ENCODE measurements at places on chromosomes 4 and X. TPM values are rescaled to one million over a fixed set of nuclear protein-coding genes. Genes with fewer than 3 reads are reported as not detected.

The MGAT4D gene
- 38.6 TPM for polyA plus RNA-seq

DNA sequence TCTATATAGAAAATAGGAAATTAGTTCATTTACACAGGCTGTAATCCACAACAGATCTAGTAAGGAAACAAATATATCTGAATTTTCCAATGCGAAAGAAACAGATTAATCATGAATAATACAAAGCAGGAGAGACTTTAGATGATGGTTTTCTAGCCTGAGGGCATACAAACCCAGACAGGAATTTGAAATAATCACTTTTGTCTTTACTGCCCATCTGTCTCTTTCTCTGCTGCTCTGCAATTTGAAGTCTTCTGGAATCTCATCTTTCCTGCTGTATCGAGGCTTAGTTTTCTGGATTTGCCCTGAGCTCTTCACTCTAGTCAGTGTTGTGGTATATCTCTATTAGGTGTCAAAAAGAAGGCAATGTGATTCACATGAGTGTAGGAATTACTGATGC, 711.8 kb upstream of the FAM241A start:
- no peak for DNase-seq

DNA sequence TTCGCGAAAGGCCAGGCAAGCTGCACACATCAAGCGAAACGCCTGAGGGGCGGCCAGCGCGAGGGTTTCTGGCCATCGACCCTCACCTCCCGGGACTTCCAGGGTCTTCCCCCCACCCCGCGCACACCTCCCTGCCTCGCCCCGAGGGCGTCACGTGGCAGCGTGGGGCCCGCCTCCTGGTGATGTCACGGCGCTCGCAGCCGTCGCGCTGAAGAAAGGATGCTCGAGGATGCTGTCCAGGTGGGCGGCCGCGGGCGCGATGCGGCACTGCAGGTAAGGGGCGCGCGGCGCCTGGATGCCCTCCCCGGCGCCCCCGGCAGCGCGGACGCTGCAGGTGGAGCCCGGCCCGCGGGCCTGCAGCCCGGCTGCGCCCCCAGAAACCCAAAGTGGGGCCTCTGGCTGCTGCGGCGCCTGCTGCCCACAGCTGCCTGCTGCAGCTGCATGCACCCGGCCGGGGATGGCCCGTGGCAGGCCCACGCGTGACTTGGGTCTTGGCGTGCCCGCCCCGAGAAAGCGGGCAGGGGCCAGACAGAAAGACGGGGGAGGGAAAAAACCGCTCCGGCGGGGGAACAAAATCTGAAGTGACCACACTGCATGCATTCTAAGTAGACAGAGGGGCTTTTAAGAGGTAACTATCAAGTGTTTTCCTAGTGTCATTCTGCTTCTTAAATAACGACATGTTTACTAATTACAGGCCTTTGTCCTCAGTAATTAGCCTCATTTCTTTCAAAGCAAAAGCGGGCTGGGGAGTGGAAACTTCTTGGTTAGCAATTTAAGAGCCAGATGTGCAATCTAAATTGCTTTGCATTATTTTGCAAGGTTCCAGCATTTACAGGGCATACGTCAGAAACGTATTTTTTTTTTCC, 1.7 kb downstream of the CLCN4 start:
- peak; percentile 60 for DNase-seq

DNA sequence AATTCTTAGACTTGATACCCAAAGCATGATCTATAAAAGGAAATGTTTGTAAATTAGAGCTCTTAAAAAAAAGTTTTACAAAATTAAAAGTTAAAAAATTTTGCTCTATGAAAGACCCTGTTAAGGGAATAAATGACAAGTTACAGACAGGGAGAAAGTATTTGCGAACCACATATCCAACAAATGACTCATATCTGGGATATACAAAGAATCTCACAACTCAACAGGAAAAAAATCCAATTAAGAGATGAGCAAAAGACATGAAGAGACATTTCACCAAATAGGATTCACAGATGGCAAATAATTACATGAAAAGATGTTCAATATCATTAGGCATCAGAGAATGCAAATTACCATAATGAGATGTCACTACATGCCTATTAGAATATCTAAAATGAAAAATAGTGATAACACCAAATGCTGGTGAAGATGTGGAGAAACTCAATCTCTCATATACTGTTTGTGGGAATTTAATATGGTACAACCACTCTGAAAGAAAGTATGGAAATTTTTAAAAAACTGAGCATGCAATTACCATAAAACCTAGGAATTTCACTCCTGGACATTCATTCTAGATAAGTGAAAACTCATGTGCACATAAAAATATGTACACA, 100.8 kb upstream of the EOLA2 start:
- no peak for DNase-seq

The RAB9B gene
- polyA plus RNA-seq: 3.8 TPM

DNA sequence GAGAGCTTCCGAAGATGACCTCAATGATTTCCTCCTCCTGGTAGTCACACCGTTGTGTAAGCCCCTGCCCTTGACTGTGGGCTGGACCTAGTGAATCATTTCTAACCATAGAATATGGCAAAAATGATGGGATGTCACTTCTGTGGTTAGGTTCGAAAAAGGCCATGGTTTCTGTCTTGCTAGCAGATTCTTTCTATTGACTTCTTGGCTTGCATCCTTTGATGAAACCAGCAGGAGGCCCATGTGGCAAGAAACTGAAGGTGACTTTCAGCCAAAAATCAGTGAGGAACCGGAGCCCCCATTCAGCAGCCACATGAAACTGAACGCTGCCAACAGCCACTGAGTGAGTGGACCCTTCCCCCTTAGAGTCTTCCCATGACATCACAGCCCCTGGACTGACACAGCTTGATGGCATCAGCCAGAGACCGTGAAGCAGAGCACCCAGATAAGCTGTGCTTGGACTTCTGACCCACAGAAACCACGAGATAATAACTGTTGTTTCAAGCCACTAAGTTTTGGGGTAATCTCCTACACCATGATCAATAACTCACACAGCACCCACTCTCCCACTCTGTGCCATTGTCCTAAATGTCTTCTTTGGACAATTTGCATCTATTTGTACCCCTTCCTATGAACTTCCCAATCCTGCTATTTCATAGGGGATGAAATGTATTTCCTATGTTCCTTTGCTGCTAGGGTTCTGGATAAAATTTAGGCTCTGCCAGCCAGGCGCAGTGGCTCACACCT, 148.0 kb upstream of the STX18 start:
- DNase-seq: no peak

The ATP6AP1 gene
- polyA plus RNA-seq: 119 TPM

GRCh38 chr4:163588532-163588931, 94.0 kb downstream of the TMA16 start:
- DNase-seq: no peak

DNA sequence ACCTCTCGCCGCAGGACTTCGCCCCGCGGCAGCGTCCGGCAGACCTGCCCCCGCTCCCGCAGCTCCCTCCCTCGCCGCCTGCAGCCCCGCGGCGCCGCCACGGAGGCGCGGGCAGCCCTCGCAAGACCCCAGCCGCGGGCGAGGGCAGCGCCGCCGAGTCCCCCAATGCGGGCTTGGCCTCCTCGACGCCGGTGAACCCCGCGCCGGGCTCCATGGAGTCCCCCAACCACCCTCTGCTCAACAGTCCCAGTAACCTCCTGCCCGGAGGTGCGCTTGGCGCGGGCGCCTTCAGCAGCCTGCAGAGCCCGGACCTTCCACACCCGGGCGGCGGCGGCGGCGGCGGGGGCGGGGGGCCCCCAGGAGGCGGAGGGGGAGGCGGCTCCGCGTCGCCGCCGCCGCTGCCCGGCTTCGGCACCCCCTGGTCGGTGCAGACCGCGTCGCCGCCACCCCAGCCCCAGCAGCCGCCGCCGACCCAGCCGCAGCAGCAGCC, 1.2 kb downstream of the CPEB2 start:
- peak; percentile 38 for DNase-seq

DNA sequence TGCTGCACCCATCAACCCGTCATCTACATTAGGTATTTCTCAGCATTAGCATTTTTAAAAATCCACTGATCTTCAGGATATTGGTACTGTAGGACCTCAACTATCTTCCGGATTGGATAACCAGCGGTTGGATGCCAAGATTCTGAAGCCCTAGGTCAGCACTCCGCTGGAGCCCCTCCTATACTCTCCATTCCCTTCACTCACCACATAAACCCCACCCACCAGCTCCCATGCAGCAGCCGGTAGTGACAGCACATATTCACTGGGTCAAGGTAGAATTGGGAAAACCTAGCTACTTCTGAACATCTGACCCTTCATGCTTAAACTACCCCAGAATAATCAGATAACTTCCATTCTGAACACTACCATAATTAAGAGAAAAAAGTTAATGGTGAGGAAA, 134.9 kb downstream of the CORIN start:
- DNase-seq: no peak

- DNase-seq: no peak
Measured at GRCh38 chr4:72112514-72113156, 80.8 kb downstream of the NPFFR2 start.

DNA sequence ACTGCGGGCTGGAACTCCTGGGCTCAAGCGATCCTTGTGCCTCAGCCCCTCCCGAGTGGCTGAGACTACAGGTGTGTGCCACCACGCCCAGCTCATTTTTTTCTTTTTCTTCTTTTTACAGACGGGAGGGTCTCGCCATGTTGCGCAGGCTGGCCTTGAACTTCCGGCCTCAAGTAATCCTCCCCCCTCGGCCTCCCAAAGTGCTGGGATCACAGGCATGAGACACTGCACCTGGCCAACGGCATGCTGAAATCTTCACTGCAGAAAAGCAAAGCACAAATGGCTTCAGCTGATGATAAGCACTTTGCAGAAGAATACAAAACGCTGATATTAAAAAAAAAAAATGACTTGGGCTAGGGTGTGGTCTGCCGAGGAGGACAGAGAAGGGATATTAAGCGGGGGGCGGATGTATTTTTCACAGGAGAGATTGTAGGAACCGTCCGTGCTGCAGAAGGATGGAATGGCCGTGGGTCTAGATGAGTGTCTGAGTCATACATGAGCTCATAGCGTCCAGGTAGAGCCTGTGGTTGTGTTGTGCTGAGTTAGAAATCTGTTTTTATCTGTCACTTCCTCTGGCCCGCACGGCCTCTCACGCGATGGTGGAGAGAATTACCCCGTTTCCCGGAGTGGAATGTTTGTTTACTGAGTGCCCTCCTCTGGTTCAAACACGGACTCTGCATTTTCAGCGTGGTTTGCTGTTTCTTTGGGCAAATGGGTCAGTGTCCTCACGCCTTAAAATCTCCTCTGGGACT, 8.5 kb upstream of the AKAP17A start:
- no peak for DNase-seq

GRCh38 chr4:15720851-15721250, 18.0 kb downstream of the BST1 start:
- DNase-seq: no peak

DNA sequence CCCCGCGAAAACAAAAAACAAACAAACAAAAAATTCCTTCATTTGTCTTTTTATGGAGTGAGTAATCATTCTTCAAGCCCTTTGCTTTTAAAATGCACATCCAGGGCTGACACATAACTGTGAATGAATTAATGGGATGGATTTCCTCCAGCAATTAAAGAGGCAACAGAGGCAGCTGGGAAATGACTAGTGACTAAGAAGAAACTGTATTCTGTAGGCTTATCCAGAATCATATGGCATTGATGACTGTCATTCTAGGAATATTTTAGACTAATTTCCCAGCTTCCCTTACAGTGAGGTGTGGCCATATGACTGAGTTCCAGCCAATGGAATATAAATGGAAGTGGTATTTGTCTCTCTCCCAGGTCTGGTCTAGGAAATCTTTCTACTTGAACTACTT, 46.8 kb upstream of the PDE5A start:
- DNase-seq: no peak

DNA sequence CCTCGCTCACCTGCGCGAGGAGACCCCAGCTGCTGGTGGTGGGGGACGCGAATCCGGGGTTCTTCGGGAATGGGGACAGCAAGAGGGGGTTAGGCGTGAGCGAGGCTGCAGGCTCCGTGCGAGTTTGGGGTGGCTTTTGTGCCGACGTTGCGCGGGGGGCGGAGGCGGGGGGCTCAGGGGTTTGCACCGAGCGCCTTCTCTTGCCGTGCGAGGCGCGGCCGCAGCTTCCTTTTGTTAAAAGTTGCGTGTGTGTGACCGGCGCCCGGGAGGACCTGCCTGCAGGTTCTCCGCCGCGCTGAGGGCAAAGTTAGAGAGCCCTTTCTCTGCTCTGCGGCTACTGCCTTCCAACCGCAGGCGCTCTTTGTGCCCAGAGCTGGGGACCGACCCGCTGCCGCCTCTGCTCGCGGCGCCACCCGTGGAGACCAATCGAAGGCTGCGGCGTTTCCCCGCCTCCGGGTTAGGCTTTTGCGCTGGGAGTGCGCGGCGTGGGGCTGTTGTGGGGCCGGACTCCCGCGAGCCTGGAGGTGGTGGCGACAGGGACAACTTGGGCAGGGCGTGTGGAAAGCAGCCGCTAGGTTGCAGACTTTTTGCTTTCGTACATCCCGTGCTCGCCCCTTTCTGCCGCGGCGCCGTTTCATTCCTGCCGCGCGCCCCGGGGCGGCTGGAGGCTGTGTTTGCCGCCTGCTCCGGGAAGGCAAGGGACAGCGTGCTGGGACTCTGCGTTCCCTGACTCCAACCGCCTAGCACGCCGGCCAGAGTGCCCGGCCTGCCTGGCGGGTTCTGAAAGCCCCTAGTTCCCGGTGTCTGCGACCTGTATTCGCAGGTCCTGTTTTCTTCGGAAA, 716 bp downstream of the KIT start:
- DNase-seq: peak; percentile 41

The UGT2B10 gene
- 1.5 TPM for polyA plus RNA-seq

The RASGEF1B gene
- polyA plus RNA-seq: 5.3 TPM

The CENPE gene
- polyA plus RNA-seq: 0.96 TPM

DNA sequence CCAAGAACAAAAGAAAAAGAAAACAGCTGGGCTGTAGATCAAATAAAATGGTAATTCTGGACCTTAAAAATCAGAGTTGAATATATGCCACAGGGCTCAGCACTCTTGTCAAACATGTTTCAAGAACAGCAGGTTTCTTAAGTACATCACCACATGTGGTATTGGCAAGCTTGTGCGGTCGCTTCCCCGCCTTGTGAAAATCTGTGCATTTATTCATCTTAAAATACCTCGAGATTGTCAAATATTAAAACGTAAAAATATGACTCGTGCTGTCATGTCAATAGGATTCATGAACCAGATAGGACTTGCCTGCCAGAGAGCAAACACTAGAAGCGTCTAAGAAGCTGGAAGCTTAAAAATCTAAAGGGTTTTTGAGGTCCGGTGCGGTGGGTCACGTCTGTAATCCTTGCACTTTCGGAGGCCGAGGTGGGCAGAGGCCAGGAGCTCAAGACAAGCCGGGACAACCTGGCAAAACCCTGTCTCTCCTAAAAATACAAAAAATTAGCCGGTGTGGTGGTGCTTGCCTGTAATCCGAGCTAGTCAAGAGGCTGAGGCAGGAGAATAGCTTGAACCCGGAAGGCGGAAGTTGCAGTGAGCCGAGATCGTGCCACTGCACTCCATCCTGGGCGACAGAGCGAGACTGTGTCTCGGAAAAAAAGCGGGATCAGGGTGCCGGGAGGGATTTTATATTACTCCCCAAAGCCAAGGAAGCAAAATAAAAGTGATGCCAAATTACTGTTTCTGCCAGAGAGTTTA, 40.2 kb upstream of the TMEM154 start:
- DNase-seq: no peak

The VEGFD gene
- 1.3 TPM for polyA plus RNA-seq

GRCh38 chrX:11585174-11585573, 80.5 kb downstream of the ARHGAP6 start:
- DNase-seq: no peak

GRCh38 chr4:72457158-72457557, 111.9 kb downstream of the ADAMTS3 start:
- no peak for DNase-seq

- DNase-seq: no peak
Measured at GRCh38 chr4:54276641-54277430, 47.7 kb downstream of the PDGFRA start.
